ENCODE measurements at places on chromosomes 6 and 20.

- DNase-seq: no peak
These were observed 59.3 kb upstream of the JAG1 start for GRCh38 chr20:10733122-10733521.

DNA sequence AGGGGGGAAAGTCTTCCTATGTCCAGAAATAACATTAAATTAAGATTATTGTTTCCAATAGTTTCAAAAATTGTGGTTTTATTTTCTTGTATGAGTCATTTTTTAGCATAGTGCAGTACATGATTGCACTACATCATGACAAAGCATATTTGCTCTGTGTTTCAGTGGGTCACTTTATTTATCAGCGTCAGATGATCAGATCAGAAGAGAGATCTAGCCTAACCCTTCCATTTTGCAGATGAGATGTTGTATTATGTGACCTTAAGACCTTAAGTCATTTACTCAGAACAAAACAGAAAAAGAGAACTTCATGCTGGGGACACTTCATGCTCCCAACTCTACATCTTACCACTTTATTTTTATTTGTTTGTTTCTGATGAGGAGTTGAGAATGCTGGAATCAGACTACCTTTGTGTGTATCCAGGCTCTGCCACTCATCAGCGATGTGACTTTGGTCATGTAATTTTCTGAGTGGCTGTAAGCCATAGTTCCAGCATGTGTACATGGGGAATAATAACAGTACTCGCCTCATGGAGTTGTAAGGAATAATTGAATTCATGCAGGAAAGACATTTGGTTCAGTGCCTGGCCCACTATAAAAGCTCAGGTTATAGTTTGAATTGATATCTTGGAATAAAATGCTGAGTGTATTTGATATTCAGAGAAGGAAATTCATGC, 13.5 kb downstream of the EYA4 start:
- DNase-seq: no peak

- DNase-seq: no peak
These were observed 1849.3 kb upstream of the DEFB115 start for GRCh38 chr20:29408034-29408695.

DNA sequence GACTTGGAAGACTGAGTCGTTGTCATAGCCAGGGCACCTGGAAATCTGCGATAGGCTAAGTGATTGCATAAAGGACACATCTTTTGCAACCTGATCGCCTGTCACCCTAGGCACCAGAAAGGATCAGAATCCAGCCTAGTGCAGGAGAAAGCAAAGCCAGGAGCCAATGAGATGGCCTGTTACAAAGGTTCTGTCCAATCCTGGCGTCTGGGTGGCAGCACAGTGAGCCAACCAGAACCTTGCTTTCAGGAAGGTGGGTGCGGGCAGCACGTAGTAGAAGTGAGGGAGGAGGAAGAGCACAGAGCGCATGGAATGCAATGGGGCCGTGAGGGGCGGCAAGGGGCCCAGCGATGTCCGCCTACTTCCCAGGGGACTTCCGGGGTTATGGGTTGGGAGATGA, 120.4 kb upstream of the GGTLC1 start:
- no peak for DNase-seq

- no peak for DNase-seq
These were observed 24.1 kb downstream of the AFDN start for GRCh38 chr6:167850782-167851181.

- DNase-seq: no peak
These were observed 87.2 kb downstream of the EPM2A start for GRCh38 chr6:145648149-145648548.

DNA sequence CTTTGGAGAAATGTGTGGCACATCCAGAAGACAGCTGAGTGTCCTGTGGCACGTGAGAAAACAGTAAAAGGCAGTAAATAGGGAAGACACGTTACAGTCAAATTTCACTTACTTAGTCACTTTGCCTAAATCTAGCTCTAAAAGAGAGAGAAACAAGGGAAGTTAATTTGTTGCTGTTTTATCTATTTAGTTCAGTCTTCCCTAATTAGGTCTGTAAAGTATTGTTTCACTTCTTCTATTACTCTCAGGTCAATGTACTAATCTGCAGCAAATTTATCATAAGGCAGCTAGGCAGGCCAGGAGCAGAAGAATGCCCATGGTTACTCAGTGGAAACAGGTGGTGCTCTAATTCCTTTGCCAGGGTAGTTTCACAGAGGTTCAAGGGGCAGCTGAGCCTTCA, 124.3 kb upstream of the CNR1 start:
- no peak for DNase-seq

GRCh38 chr6:123091091-123091895, 95.3 kb downstream of the CLVS2 start:
- DNase-seq: no peak

- no peak for DNase-seq
These were observed 6.1 kb upstream of the BPIFB6 start for GRCh38 chr20:33025318-33025876.

All from activated CD4-positive, alpha-beta T cell treated with anti-CD3 and anti-CD28 coated beads for 48 hours (primary cell).